ENCODE measurements at places on chromosomes 2 and 18. TPM values are rescaled to one million over a fixed set of nuclear protein-coding genes. Genes with fewer than 3 reads are reported as not detected.

The TFCP2L1 gene
- total RNA-seq: 0.19 TPM

The RASGRP3 gene
- 4.1 TPM for total RNA-seq

The NCK2 gene
- 60.3 TPM for total RNA-seq

The CABYR gene
- 0.31 TPM for total RNA-seq

The FTCDNL1 gene
- total RNA-seq: 0.60 TPM

The AOX1 gene
- not detected for total RNA-seq

Measured in CD8-positive, alpha-beta T cell (primary cell).